ENCODE measurements at places on chromosomes 3 and 15.

DNA sequence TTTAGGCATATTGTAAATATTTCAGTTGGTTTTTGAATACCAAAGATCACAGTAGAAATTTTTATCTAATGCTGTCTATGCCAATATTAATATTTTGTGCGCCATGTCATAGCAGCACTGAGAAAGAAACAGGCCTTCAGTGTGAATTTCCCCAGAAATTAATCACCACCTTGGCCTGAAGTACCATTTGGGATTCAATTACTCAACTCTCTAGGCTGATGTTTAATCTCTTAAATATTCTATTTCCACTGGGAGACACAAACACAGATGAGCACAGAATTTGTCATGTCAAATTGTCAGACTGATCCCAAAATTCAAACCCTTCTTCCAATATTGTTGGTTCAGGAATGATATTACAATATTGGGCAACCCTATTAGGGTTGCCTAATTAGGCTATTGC, 509.3 kb downstream of the ROBO1 start:
- DNase-seq = no peak

- no peak for DNase-seq
Observed at GRCh38 chr3:154137036-154137435, 15.8 kb downstream of the ARHGEF26 start.

DNA sequence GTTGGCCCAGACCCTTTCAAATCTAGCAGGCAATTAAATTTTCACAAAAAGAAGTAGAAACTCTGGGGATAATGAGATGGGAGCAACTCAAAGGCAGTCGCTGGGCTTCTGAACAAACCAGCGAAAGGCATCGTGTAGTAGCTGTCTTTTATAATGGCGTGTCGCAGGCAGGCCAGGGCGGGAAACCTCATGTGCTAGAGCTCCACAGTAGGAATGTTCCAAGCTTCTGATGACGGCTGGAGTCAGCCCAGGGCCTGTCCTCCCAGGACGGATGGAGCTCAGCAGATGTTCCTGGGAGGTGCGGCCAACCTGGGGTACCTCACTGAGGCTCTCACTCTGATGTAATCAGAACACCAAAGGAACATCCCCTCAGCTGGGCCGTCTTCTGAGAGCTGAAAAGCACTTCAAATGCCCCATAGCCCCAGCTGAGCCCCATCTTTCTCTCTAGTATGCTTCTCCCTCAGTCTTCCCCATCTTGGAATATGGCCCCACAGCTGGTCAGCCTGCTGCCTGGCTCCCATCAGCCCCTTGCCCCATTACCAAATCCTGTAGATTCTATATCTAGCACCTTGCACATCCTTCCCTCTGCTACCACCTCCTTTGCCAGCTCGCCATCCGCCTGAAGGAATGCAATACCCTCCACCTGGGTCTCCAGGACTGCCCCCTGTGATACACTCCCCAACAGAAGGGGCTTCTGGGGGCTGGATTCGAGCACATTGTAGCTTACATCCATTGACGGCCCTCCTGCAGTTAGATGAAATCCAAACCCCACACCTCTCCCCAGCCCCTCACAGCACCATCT, 54.9 kb upstream of the ATP2B2 start:
- DNase-seq = no peak

DNA sequence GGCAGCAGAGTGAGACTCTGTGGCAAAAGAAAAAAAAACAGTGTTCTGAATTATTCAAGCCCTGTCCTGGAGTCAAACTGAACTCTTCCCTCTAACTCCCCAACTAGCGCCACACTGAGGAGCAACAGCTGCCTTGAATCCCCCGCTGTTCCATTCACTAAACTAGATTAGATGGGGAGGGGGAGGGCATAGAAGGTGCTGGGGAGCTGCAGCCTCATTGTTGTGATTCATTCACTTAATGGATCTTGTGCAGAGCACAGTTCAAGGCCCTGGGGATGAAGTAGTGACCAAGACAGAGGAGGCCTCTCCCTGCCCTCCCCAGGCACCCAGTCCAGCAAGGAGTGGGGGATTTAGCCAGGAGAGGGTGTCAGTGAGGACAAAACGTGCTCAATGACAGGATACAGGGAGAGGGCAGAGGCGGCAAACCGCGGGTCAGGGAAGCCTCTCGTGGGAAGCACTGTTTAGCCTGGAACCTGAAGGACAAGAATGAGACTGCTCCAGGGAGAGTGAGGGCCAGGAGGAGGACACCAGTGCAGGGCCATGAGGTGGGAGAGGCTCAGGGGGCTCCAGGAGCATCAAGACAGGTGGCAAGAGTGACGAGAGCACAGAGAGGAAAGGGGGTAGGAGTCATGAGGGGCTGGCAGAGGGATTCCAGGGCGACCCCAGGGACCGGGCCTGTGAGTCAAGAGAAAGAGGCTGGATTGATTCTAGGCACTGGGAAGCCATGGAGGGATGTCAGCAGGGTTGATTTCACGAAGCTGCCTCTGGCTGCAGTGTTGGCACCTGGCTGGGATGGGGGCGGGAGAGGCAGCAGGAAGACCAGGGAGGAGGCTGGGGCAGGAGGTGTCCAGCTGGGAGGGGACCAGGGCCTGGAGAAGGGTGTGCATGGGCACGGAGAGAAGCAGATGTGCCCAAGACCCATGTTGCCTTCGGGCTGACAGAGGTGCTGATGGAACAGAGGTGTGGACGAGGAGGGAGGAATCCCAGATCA, 31.4 kb downstream of the ALS2CL start:
- no peak for DNase-seq

- DNase-seq = no peak
Observed at GRCh38 chr3:106305127-106305526, 436.3 kb upstream of the CBLB start.

DNA sequence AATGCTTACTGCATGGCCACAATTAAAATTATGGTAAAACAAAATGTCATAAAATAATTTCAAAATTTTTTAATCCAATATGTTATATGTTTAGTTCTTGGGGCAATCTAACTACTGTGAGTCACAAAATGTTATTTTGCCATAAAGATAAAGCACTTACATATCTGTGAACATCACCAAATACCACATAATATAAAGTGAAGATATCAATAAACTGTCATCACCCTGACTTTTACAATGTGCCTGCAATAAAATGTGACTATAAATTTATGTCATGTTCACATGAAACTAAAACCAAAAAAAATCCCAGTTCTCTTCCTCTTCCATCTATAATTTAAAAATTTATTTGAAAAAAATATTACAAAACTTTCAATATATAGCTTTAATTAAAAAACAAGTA, 191.8 kb downstream of the TBC1D5 start:
- no peak for DNase-seq

DNA sequence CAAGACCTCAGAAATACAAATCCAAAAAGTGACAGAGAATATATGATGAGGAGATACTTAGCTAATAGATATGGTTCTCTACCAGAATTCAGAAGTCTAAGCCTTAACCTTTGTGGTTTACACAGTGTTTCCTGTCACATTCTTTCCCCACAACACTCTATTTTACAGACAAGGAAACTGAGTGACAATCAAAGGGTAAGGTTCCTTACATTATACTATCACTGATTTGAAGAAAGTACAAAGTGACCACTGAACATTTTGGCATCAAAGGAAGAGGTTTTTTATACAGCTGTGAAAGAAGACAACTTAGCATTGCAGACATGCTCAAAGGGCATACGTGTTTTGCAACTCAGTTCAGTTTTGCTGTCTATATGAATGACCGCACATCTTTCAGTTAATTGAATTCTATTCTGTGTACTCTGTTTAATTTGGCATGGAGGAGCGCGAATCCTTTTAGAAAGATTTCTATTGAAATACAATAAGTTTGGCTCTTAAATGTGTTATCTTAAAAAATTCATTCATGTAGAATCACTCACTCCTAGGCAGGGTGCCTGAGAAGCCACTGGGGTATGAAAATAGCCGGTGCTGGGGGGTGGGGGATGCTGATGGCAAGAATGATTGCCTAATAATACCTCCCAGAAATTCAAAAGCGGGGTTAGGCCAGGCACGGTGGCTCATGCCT, 66.5 kb upstream of the SKOR1 start:
- no peak for DNase-seq

- DNase-seq = peak; percentile 2
Observed at GRCh38 chr3:176872771-176873209, 324.5 kb downstream of the TBL1XR1 start.

DNA sequence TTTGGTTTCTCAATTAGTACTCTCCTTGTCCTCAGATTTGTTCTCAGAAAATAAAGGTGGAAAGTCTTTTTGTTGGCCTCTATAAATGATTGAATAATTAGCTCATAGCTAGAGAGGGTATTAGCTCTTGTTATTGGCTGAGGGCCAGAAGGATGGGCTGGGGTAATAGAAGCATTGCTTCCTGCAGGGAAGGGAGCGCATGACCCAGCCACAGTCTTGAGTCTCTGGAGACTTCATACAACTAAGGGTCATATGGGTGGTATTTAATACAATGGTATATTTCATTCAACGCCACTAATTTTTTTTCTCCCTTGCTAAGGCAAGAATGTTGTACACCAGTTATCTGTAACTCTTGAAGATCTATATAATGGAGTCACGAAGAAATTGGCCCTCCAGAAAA, 8.4 kb downstream of the DNAJA4 start:
- no peak for DNase-seq

DNA sequence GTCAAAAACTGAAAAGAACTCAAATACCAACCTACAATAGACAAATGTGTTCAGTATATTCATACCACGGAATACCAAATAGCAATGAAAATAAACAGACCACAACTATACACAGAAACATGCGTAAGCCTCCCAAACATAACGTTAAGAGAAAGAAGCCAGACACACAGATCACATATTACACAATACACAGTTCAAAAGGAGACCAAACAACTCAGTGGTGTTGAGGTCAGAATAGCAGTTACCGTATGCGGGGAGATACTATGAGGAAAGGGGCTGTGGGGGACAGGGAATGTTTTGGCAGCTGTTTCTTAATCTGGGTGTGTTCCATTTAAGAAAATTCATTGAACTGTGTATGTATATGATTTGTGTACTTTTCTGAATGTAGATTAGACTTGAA, 6.6 kb downstream of the OSBPL10 start:
- DNase-seq = no peak

GRCh38 chr3:13665582-13666226, 116.8 kb downstream of the FBLN2 start:
- DNase-seq = no peak

DNA sequence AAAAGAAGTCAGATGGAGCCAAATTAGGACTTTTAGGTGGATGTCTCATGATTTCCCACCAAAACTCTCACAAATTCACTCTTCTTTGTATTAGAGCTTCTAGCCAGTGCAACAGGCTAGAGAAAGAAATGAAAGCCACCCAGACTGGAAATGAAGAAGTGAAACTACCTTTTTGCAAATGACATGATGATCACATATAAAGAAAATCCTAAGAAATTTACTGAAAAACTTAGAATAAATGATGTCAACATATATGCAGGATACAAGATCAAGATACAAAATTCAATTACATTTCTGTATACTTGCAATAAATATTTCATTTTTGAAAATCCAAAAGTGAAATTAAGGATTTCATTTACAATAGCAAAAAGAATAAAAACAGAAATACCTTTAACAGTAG, 110.8 kb downstream of the LRIG1 start:
- DNase-seq = no peak

- DNase-seq = no peak
Observed at GRCh38 chr3:194654443-194654842, 17.5 kb downstream of the LSG1 start.

Measured in activated CD8-positive, alpha-beta memory T cell treated with anti-CD3 and anti-CD28 coated beads for 1 hour (primary cell).